ENCODE measurements at places on chromosomes 6 and 20.

- DNase-seq, result no peak
These were observed 63.6 kb upstream of the TRAF3IP2 start for GRCh38 chr6:111669326-111669725.

GRCh38 chr6:73123632-73124329 lies 101.5 kb downstream of the KHDC1L start:
- no peak for DNase-seq

- DNase-seq, result no peak
These were observed 262.4 kb downstream of the ERMARD start for GRCh38 chr6:170013815-170014214.

DNA sequence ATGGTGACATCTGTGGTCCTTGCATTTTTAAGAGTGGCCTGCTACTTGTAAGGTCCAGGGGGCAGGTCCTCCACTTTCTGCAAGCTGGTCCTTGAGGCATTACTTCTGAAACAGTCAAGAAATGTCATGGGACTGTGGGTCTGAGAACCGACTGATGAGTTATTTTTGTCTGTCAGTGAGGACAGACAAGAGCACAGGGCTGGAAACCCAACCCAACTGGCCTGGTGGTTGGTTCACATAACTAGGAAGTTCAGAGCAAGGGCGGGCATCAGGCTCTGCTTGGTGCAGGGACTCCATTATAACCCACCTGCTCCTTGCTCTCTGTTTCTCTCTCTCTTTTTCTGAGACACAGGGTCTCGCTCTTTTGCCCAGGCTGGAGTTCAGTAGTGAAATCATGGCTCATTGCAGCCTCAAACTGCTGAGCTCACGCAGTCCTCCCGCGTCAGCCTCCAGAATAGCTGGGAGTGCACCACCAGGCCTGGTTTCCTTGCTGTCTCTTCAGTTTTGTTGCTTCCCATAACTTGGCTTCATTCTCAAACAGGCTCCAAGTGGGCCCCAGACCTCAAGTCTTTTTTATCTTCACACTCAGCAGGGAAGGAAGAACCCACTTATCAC lies 9.2 kb downstream of the CST3 start:
- no peak for DNase-seq

DNA sequence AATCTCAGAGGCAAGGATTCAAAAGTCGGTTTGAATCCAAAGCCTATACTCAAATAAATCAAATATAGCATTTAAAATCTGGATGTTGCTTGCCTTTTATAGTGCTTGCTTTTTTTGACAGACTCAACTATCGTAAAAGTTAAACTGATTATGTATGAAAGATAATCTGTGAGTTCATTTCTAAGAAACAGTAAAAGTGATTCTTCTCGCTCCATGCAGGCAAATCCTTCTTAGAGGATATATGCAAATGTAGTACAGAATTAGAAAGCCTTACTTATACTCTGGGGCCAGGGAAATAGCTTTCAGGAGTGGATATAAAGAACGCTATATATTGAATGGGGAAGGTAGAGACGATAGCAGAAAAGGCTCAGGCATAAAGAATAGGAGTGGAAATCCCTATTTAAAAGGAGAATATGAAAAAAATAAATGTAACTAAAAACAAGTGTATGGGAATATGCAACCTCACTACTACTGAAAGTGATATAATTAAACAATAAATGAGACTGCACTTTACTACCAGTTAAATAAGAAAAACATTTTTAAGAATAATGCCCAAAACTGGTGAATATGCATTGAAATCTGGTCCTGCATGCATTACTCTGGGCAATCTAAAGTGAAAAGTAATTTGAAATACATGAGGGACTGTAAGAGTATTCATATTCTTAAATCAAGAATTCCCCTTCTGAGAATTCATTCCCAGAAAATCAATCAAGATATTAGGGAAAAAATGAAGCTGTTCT lies 361.8 kb upstream of the PLCB4 start:
- no peak for DNase-seq
